Peyer's patch (tissue), 4 donors: ENCODE measurements at places on chromosomes 12 and 14.

GRCh38 chr14:103692871-103693270 lies 22.4 kb downstream of the XRCC3 start:
- no peaks in the 10 kb centered on the region for H3K27me3 ChIP-seq
- peaks cover 7% of the 10 kb centered on the region for H3K4me1 ChIP-seq
- no peaks in the 10 kb centered on the region for H3K36me3 ChIP-seq

DNA sequence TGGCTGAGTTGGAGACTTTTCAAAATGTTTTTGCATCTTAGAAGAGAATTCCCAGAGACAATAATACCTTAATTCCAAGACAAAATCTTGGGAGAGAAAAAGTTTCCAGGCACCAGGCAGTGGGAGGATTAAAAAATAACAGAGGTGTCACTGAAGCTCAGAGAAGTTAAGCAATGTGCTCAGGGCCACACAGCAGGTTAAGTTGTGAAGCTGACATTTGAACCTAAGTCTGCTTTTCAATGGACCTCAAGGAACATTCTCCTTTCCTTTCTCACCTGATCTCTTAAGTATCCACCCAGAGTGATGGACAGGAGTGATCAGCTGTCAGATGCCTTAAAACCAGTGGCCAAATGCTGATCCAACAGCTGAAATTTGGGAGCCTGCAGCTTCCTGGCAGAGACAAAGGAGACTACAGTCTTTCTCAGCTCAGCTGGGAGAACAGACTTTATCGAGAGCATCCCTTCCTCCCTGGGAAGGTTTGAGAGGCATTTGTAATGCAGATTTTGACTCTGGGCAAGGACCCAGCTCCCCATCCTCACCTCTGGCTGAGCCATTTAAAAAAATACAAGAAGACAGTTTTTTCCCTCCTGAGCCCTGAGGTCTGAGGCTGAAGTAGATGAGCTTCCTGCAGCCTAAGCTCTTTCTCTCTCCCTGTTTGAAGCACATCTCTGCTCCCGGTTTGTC lies 174.9 kb upstream of the RPH3A start:
- H3K4me1 ChIP-seq: no peaks in the 10 kb centered on the region
- no peak overlapping the region for H3K4me3 ChIP-seq
- no peak overlapping the region for H3K27ac ChIP-seq
- DNase-seq: no peak
- H3K36me3 ChIP-seq: no peaks in the 10 kb centered on the region
- no peaks in the 10 kb centered on the region for H3K27me3 ChIP-seq

DNA sequence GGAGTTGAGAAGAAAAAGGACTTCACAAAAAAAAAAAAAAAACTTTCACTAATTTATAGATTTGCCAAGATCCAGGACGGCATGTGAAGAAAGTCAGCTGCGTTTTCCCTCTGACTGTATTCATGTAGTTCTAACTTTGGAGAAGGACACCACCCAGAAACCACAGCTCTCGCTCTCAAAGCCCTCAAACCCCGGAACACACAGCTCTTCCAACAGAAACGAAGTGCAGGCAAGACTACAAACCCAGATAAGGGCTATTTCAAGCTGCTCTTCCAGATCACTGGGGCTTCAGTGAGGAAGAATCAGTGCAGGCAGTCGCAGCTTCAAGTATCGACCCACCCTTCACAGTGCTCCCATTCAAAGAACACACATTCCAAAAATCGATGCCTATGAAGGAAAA lies 13.2 kb downstream of the KCNH5 start:
- no peaks in the 10 kb centered on the region for H3K4me1 ChIP-seq
- H3K27ac ChIP-seq: no peak overlapping the region
- no peaks in the 10 kb centered on the region for H3K27me3 ChIP-seq
- no peak overlapping the region for H3K4me3 ChIP-seq

- DNase-seq: peak; percentile 94
- H3K4me3 ChIP-seq: peak within 1 kb of the TSS; percentile 100
- peaks cover 25% of the 10 kb centered on the region for H3K4me1 ChIP-seq
- H3K27ac ChIP-seq: peak within 1 kb of the TSS; percentile 97
- peaks cover 6% of the 10 kb centered on the region for H3K36me3 ChIP-seq
- no peaks in the 10 kb centered on the region for H3K27me3 ChIP-seq
Observed at GRCh38 chr14:49767571-49768300, at the start of gene KLHDC2. Gene KLHDC2, plus strand, starts transcription at chr14:49768153. Its CDS starts 316 bp downstream, at chr14:49768469.

- no peaks in the 10 kb centered on the region for H3K27me3 ChIP-seq
- no peaks in the 10 kb centered on the region for H3K4me1 ChIP-seq
- DNase-seq: no peak
- no peak overlapping the region for H3K4me3 ChIP-seq
- no peaks in the 10 kb centered on the region for H3K36me3 ChIP-seq
- no peak overlapping the region for H3K27ac ChIP-seq
Observed at GRCh38 chr12:49439042-49439441, 71.8 kb downstream of the SPATS2 start.

- H3K36me3 ChIP-seq: no peaks in the 10 kb centered on the region
- no peak overlapping the region for H3K4me3 ChIP-seq
- H3K27ac ChIP-seq: no peak overlapping the region
- no peaks in the 10 kb centered on the region for H3K4me1 ChIP-seq
Observed at GRCh38 chr12:96155781-96156180, 38.4 kb upstream of the ELK3 start.

DNA sequence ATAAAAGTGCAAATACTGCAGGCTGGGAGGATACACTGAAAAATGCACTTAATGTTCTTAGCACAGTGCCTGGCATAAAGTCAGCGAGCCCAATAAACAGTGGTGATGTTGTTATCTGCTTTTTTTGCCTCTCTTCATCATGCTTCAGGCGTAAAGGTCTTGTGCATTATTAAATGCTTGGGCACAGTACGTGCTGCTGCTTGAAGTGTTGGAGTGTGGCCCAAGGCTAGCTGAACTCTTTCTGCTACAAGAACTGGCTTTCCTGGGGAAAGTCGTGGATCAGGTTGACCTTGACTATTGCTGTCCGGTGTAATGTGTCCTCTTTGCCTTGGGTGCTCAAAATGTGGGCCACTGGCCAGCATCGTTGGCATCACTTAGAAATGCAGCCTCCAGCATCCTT lies 43.0 kb downstream of the SMOC1 start:
- H3K27ac ChIP-seq: no peak overlapping the region
- H3K4me1 ChIP-seq: no peaks in the 10 kb centered on the region
- DNase-seq: no peak

DNA sequence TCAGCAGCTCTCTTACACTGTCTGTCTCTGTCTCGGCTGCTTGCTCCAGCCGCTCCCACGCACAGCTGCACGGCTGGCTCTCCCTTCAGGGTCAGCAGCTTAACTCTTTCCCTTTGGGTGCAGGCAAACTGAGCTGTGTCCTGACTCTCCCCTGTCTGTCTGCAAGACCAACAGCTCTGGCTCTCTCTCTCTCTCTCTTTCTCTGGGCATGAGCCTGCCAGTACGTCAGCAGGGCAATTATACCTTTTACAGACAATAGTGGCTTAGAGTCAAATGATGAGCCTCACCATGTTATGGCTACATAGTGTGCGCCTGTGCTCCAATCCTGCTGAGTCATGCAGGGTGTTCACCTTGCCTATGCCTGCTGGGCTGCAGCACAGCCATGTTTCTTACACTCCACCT lies 120.5 kb upstream of the DDHD1 start:
- H3K4me1 ChIP-seq: no peaks in the 10 kb centered on the region
- H3K27ac ChIP-seq: no peak overlapping the region
- no peaks in the 10 kb centered on the region for H3K27me3 ChIP-seq
- H3K4me3 ChIP-seq: no peak overlapping the region

DNA sequence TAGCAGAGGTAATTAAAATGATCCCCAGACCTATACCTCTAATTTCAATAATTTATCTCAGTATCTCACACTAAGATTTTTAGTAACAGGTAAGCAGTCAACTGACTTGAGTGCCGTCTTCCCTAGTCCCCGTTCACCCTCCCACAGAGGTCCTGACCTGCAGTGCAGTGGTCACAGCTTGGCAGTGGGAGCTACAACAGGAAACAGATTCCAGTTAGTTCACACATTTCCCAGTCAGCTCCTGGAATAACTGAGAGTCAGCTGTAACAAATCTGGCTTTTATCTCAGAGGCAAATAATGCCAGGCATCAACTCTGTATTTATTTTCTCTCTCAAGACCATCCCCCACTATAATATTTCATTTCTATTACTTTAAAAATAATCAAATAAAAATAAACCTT lies 308.2 kb downstream of the ATP23 start:
- H3K36me3 ChIP-seq: no peaks in the 10 kb centered on the region
- H3K4me1 ChIP-seq: no peaks in the 10 kb centered on the region
- H3K27ac ChIP-seq: no peak overlapping the region
- DNase-seq: no peak
- no peak overlapping the region for H3K4me3 ChIP-seq

GRCh38 chr14:95320955-95321600 lies 1.4 kb upstream of the CLMN start:
- no peaks in the 10 kb centered on the region for H3K27me3 ChIP-seq
- no peaks in the 10 kb centered on the region for H3K36me3 ChIP-seq
- no peak overlapping the region for H3K4me3 ChIP-seq
- H3K4me1 ChIP-seq: no peaks in the 10 kb centered on the region
- H3K27ac ChIP-seq: peak overlapping the region; percentile 75

DNA sequence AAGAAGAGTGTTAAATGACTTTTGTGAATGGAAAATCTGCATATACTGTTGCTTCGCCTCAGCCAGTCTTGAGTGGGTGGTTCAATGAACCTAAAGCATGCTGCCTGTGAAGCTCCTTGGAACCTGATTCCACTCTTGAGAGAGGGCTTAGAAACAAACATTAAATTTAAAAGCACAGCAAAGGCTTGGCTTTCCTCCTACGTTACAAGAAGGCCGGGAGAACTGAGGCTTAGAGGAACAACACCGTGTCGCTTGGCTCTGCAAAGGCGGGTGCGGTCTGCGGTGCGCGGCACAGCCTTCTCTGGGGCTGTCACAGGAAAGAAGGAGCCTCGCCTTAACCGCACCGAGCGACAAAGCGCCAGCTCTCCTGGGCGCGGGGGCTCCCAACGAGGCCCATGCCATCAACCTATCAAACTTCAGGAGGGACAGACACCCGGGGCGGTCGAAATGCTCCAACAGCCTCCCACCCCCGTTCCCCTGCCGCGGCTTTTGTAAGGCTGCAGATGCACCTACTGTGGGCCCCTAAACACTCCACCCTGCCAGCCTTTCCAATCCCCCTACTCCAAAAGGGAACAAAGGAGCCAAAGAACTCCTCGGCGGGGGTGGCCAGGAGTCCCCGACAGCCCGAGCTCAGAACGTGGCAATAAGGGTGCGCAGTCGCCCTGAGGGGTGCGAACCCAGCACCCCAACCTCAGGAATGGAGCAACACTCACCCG lies 729 bp downstream of the OSBPL8 start:
- no peaks in the 10 kb centered on the region for H3K36me3 ChIP-seq
- peak overlapping the region; percentile 99 for H3K4me3 ChIP-seq
- H3K27ac ChIP-seq: peak overlapping the region; percentile 95
- no peaks in the 10 kb centered on the region for H3K27me3 ChIP-seq
- peak; percentile 77 for DNase-seq

- H3K4me3 ChIP-seq: no peak overlapping the region
- no peaks in the 10 kb centered on the region for H3K27me3 ChIP-seq
- no peak for DNase-seq
Observed at GRCh38 chr14:33792009-33792719, 158.7 kb downstream of the EGLN3 start.

- DNase-seq: peak; percentile 83
- no peaks in the 10 kb centered on the region for H3K27me3 ChIP-seq
- no peak overlapping the region for H3K4me3 ChIP-seq
- no peaks in the 10 kb centered on the region for H3K4me1 ChIP-seq
- peak overlapping the region; percentile 81 for H3K27ac ChIP-seq
Observed at GRCh38 chr14:89186856-89187376, 230.1 kb downstream of the FOXN3 start.

GRCh38 chr12:104555648-104556047 lies 98.9 kb downstream of the CHST11 start:
- no peaks in the 10 kb centered on the region for H3K36me3 ChIP-seq
- H3K27ac ChIP-seq: no peak overlapping the region
- H3K4me1 ChIP-seq: no peaks in the 10 kb centered on the region

- H3K4me1 ChIP-seq: no peaks in the 10 kb centered on the region
- H3K27ac ChIP-seq: no peak overlapping the region
- no peaks in the 10 kb centered on the region for H3K36me3 ChIP-seq
- H3K4me3 ChIP-seq: no peak overlapping the region
Observed at GRCh38 chr12:72053604-72054003, 115.0 kb downstream of the TPH2 start.

DNA sequence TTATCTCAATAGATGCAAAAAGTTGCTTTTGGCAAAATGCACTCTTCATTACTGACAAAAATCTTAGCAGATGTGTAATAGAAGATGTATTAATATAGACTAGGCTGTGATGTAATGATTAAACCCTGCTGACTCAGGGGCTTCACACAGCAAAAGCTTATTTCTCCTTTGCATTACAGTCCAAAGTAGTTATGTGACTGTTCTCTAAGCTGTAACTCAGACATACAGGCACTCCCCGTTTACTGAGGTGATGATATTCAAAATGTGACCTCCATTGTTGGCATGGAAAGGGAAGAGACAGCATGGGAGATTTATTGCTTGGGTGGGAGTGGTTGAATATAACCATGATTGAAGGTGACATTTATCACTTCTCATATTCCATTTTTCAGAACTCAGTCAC lies 331.5 kb downstream of the SNAPC1 start:
- no peak overlapping the region for H3K27ac ChIP-seq
- H3K36me3 ChIP-seq: no peaks in the 10 kb centered on the region
- no peak overlapping the region for H3K4me3 ChIP-seq
- H3K27me3 ChIP-seq: no peaks in the 10 kb centered on the region

GRCh38 chr14:91723501-91723900 lies 8.4 kb downstream of the CATSPERB start:
- no peaks in the 10 kb centered on the region for H3K36me3 ChIP-seq
- no peaks in the 10 kb centered on the region for H3K27me3 ChIP-seq
- H3K4me3 ChIP-seq: no peak overlapping the region
- H3K4me1 ChIP-seq: no peaks in the 10 kb centered on the region
- no peak overlapping the region for H3K27ac ChIP-seq

DNA sequence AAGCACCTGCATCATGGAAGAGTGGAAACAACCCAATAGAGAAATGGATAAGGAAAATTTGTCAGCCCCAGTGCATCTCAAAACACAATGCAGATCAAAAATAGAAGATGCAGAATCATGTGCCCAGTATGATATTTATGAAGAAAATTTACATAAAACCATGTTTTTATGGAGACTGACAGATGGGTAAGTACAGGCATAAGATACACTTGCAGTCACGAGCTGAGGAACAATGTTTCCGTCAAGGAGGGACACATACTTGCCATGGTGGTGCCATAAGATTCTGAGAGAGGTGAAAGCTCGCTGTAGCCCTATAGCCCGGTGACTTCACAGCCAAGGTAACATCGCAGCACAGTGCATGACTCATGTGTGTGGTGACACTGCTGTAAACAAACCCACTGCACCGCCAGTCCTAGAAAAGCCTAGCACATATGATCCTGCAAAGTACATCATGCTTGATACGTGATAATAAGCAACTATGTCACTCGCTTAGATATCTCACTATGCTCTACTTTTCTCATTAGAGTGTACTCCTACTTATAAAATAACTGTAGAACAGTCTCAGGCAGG lies 112.6 kb downstream of the RIMBP2 start:
- H3K36me3 ChIP-seq: no peaks in the 10 kb centered on the region
- H3K4me3 ChIP-seq: no peak overlapping the region
- H3K4me1 ChIP-seq: no peaks in the 10 kb centered on the region
- H3K27ac ChIP-seq: no peak overlapping the region
- H3K27me3 ChIP-seq: no peaks in the 10 kb centered on the region

GRCh38 chr12:75480469-75480949 lies at the start of gene GLIPR1:
Gene GLIPR1, plus strand, starts transcription at chr12:75480755. Its CDS starts 126 bp downstream, at chr12:75480881.
- no peaks in the 10 kb centered on the region for H3K27me3 ChIP-seq
- no peaks in the 10 kb centered on the region for H3K36me3 ChIP-seq
- peak within 1 kb of the TSS; percentile 76 for H3K27ac ChIP-seq
- peak within 1 kb of the TSS; percentile 41 for H3K4me3 ChIP-seq
- DNase-seq: peak; percentile 87

- no peaks in the 10 kb centered on the region for H3K36me3 ChIP-seq
- no peak overlapping the region for H3K4me3 ChIP-seq
- H3K4me1 ChIP-seq: no peaks in the 10 kb centered on the region
- H3K27me3 ChIP-seq: no peaks in the 10 kb centered on the region
Observed at GRCh38 chr14:82766996-82767395, 1233.3 kb upstream of the SEL1L start.
